ENCODE measurements at places on chromosomes 13 and 19. TPM values are rescaled to one million over a fixed set of nuclear protein-coding genes. Genes with fewer than 3 reads are reported as not detected.

KCNJ14 gene
- 2.0 TPM for total RNA-seq

- H3K36me3 ChIP-seq: no peaks in the 10 kb centered on the region
- no peak overlapping the region for H3K4me3 ChIP-seq
- no peak overlapping the region for H3K27ac ChIP-seq
These were observed 9.3 kb downstream of the C13orf42 start for GRCh38 chr13:51101636-51102235.

- H3K4me3 ChIP-seq: no peak overlapping the region
- DNase-seq: no peak
- H3K4me1 ChIP-seq: peaks cover 8% of the 10 kb centered on the region
- H3K36me3 ChIP-seq: no peaks in the 10 kb centered on the region
These were observed 6.3 kb downstream of the C19orf38 start for GRCh38 chr19:10854350-10855089.

DNA sequence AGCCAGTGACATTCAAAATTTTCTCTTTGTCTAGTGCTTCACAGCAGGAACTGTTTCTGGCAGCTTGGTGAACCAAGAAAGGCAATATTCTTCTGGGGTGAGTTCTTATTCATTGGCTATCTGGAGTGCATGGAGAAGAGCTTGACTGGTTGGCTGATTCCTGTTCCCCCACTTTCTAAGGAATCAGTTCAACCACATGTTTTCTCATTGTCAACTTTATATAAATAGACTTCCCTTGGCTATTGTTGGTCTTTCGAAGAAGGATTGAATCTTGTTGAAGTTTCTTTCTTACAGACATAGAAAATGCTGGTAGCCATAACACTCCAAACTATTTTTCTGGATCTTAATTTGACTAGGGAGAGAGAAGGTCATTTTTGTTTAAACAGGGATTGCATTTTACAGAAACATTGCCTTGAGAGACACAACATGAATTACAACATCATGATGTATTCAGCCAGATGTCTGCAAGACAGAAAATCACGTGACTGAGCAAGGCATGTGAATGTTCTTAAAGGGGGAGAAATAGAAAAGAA is 85.2 kb downstream of the EDNRB start:
- no peaks in the 10 kb centered on the region for H3K27me3 ChIP-seq
- DNase-seq: no peak

- peaks cover 5% of the 10 kb centered on the region for H3K27me3 ChIP-seq
- H3K36me3 ChIP-seq: no peaks in the 10 kb centered on the region
- DNase-seq: no peak
These were observed 78.9 kb downstream of the TNFSF11 start for GRCh38 chr13:42652642-42653415.
